GM23338 (cell line): ENCODE measurements at places on chromosomes 6 and 20.

DNA sequence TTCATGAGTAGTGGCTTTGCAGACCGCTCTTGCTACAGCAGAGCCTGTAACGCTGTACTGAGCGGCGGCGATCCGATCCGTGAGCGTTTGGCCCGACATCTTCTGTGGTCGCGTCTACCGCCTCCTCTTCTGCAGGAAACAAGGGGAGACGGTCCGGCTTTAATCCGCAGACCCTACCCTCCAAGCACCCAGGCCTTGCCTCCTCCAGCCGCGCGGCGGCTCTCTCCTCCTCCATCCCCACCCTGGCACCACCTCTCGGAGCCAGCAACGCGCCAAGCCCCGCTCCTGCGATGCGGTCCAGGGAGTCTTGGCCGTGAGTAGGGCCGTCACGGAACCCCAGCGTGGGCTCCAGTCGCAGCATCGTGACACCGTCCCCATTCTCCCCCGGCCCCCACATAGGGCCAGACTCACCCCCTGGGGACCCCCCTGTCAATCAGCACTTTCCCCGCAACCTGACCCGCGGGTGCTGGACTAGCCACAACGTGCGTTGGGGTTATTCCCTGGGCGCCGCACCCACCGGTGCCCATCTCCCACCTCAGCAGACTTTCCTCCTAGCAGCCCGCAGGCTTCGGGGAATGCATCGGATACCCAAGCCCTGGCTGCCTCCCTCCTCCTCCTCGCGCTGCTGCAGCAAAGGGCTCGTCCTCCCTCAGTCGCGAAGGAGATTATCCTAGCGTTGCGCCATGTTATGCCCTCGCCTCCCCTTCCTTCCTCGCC is 914 bp downstream of the SNAP91 start:
- peak; percentile 65 for DNase-seq

DNA sequence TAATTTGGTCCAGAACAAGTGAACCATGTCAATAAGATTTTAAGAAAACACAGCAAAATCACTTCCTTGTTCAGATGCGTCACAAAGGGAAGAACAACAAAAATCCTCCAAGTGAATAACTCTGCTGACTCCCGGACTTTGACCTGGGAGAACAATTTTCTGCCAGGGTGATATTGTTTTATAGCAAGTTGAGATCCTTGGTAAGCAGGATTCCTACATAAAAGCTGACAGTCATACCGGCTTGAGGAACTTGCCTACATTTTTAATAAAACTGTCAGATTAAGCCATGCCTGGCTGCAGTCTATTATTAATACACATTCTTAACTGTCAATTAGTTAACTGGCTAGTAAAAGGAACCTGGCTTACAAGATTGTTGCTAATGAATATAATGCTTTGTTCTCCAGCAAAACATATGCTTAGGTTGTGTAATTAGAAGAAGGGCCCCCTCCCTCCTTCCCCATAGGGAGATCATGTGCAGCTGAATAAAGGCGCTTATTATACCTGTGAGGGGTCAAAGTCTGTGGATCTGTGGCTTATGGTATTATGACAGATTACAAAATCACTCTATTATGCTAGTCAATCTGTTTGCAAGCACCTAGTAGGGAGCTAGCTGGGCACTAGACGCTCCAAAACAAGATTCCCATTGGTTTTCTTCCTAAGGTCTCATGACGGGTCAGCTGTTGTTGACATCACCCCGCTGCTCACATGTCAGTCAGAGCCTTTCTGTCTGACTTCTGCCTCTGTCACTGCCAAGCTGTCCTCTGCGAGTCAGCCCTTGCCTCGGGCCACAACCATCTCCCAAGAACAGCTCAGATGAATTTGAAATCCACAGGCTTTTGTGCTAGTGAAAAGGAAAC is 44.6 kb upstream of the SEC63 start:
- peak; percentile 37 for DNase-seq

GRCh38 chr6:159112714-159113113 is 56.5 kb upstream of the FNDC1 start:
- no peak for DNase-seq

GRCh38 chr20:38975539-38976120 is 13.5 kb downstream of the DHX35 start:
- DNase-seq = no peak

DNA sequence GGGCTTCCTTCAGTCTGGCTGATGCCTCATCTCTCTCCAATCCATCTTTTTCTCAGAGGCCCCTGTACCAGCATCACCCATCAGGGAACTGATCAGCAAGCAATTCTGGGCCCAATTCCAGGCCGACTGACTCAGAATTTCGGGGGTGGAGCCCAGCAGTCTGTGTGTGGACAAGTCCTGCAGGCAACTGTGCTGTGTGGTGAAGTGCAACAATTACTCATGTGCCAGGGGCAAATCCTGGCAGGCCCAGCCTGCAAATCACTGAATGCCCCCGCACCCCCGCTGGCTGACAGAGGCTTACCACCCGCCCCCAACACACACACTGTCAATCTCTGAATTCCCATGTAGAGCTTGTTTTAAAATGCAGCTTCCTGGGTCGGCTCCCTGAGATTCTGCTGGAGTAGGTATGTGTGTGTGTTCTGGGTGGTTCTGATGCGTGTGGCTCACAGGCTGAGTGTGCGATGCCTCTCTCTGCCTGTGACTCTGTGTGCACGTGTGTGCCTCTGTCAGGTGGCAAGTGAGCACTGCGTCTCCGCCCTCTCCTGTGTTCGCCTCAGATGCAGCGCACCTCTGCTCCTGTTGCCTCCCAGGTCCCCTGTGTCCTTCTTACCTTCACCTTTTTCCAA is 45.4 kb downstream of the SSR1 start:
- no peak for DNase-seq

DNA sequence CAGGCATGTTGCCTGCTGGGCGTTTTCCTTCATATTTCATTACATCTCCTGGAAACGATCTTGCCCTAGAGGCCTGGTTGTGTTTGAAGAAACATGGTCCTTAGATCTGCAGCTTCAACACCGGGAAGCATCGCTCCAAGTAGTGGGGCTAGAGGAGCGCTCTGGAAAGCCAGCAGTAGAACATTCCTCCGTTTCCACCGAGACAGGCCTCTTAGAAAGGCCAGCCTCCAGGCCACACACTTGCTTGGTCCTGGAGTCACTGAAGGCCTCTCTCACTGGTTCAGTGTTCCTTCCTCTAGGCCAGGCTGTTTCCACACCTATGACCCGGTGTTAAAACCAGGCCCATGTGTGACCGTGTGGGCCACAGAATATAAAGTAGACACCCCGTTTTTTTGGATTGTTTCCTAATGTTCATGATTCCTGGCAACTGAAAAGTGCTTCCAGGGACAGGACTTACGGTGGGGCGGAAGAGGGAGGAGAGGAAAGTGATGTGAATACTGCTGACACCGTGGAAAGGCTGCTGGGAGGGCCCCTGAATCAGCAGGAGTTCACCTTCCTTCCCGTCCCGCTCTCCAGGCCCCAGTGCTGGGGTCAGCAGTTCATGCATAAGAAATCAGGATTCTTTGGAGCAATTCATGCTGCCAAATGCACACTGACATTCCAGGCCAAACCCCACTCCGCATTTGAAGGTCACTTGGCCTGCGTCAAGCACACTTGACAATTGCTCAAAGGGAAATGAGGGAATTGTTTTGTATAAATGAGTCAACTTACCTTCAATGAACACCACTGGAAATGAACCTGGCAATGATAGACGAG is 83.8 kb downstream of the IYD start:
- DNase-seq = no peak

GRCh38 chr20:47991875-47992488 is 206.7 kb upstream of the SULF2 start:
- no peak for DNase-seq

GRCh38 chr6:12605888-12606345 is 110.7 kb upstream of the PHACTR1 start:
- peak; percentile 92 for DNase-seq

DNA sequence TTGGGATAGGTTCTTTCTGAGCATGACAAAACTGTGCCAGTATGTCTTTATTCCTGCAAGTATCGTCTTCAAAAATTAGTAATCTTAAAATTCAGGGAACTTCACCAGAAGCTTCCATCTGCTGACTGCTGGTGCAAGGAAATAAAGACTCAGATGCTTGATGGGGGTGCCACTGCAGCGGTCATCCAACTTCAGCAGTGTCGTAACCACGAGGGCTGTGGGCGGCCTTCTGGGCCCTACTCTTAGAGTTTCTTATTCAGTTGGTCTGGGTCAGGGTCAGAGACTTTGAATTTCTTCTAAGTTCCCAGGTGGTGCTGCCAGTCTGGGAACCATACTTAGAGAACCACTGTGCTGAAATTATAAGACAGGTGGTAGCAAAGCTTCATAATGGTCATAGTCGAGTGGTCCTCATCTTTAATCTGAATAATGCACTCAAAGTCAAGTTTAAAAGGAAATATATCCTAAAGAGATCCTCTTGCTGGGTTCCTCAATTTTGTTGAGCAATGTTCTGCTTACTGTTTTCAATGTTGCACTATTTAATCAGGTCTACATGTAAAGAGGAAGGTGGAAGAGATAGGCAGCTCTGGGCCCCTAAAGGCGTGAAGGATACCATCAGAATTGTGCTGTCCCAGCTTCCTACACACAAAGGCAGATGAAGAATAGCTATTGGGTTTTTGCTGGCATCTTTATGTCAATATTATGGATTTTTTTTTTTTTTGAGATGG is 165.4 kb upstream of the GMDS start:
- no peak for DNase-seq

GRCh38 chr20:60812561-60812960 is 439.5 kb upstream of the CDH4 start:
- no peak for DNase-seq

DNA sequence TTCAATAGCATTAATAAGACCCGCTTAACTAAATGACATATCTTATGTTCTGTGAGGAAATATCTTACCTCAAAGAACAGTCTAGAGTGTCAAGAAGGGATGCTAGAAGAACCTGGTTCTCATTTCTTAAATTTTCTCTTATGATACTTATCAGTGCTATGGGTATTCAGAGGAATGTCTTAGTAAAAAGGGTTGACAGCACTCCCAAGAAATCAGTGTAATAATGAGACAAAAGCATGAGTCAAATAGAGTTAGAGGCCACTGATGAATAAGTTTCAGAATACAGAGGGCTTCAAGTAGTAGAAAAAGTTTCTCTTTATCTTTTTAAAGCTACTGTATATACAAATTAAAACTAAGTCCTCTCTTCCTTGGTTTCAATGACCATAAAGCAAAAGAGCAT is 242.8 kb downstream of the GJA1 start:
- DNase-seq = no peak

- peak; percentile 31 for DNase-seq
Measured at GRCh38 chr20:63628246-63628975, 1.5 kb upstream of the GMEB2 start.

DNA sequence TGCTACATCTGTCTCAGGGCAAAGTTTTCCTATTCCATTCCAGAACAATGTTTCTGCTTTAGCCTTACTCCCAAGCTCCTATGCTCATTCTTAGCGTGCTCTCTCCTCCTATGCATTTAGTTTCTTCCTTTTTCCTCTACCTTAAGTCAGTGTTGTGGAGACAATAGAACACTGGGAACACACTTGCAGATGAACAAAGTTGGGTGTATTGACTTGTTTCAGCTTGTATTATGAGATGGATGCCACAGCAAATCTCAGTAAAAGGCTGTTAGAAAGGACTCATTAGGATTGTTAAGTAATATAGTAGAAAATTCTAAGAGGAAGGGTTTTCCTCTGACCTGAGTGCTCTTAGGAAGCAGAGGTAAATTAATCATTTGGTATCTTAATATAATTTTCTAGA is 48.4 kb downstream of the BMP5 start:
- no peak for DNase-seq
